ENCODE measurements at places on chromosomes 5 and 9. TPM values are rescaled to one million over a fixed set of nuclear protein-coding genes. Genes with fewer than 3 reads are reported as not detected.

The DMXL1 gene
- 51.4 TPM for total RNA-seq

The CCNI2 gene
- total RNA-seq, result 0.55 TPM

The SH3GL2 gene
- 3.2 TPM for total RNA-seq

The RAPGEF1 gene
- total RNA-seq, result 144 TPM

The MEF2C gene
- 51.4 TPM for total RNA-seq
